Head of caudate nucleus (tissue), 42 donors: ENCODE measurements at places on chromosomes 7 and 10.

DNA sequence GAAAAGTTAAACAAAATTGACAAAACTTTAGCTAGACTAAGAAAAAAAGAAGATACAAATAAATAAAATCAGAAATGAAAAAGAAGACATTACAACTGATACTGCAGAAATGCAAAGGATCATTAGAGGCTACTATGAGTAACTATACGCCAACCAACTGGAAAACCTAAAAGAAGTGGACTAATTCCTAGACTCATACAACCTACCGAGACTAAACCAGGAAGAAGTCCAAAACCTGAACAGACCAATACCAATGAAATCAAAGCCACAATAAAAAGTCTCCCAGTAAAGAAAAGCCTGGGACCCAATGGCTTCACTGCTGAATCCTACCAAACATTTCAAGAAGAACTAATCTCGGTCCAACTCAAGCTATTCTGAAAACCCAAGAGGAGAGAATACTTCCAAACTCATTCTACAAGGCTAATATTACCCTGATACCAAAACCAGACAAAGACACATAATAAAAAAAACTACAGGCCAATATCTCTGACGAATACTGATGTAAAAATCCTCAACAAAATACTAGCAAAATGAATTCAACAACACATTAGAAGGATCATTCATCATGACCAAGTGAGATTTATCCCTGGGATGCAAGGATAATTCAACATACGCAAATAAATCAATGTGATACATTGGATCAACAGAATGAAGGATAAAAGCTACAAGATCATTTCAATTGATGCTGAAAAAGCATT is 20.3 kb downstream of the ELAPOR2 start:
- no peak for DNase-seq

DNA sequence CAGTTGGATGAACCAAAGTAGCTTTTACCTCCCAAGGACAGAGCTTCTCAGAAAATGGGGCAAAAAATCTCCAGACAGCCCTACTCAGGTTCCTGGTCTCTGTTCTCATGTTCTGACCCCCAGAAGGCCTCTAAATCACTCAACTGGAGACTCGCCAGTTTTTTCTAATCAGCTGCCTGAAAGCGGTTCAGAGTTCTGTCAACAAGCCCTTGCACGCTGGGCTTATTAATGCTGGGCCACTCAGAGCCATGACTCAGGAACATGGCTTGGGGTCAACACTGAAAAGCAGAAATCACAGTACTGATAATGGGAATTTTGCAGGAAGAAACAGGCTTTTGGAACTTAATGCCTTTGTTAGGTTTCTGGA is 15.3 kb downstream of the ECHDC3 start:
- DNase-seq = no peak

GRCh38 chr10:103431902-103432301 is 20.3 kb downstream of the CALHM2 start:
- no peak for DNase-seq

DNA sequence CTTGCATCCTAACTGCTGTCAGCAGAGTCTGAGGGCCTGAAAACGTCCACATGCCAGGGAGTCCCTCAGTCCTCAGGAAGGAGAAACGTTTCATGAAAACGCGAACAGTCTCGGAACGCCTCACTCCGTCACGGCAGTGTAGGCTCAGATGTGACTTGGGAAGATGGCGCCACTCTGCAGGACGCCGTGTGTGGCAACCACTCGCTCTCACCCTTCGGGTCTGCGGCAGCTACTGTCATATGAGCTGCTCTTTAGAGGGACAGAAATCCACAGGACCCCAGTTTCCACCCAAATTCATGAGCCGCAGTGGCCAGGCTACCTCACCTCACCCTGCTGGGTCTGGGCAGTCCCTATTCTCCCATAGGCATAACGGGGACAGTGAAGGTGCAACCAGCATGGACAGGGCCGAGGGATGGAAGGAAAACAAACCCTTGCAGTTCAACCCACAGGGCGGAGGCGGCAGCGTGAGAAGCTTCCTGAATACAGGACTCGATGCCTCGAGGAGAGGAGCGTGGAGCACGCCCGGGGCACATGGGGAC is 438.3 kb downstream of the DNAJB6 start:
- no peak for DNase-seq

GRCh38 chr10:94413361-94413760 is 11.0 kb downstream of the TBC1D12 start:
- DNase-seq = no peak

DNA sequence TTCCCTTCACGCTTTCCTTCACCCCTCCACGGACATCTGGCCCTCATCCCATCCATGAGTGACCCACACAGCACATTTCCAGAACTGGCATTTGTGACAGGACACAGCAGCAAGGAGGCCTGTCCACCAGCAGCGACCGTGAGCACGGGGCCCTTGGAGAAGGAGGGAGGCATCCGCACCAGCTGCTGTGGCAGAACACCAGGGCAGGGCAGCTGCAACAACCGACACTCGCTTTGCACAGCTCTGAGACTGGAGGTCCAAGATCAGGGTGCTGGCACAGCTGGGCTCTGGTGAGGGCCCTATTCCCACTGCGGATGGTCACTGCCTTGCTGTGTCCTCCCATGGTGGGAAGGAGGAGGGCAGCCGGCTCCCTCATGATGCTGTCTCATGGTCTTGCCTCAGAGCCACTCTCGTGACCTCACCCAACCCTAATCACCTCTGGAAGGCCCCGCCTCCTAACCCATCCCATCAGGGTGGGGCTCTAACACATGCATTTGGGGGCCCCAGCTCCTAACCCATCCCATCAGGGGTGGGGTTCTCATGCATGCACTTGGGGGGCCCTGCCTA is 36.7 kb downstream of the PTPRN2 start:
- DNase-seq = no peak

DNA sequence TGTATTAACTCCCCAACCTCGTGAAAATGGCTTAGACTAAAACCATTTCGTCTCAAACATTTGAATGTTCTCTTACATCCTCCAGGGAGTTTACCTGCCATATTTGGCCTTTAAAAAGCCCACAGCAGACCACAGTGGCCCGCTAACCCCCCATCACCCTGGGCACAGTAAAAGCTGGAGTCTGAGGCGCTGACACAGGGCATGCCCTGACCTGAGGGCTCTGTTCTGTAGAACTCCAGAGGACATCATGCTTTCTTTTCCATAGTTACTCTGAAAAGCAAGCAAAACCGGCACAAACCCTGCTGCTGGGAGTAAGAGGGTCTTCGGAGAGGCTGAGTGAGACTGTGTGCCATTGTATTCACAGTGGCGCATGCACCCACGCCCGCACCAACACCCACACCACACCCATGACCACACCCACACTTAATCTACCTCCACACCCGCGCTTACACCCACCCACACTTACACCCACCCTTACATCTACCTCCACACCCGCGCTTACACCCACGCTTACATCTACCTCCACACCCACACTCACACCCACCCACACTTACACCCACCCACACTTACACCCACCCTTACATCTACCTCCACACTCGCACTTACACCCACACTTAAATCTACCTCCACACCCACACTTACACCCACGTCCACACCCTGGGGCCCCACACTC is 32.1 kb downstream of the LRRC27 start:
- no peak for DNase-seq

DNA sequence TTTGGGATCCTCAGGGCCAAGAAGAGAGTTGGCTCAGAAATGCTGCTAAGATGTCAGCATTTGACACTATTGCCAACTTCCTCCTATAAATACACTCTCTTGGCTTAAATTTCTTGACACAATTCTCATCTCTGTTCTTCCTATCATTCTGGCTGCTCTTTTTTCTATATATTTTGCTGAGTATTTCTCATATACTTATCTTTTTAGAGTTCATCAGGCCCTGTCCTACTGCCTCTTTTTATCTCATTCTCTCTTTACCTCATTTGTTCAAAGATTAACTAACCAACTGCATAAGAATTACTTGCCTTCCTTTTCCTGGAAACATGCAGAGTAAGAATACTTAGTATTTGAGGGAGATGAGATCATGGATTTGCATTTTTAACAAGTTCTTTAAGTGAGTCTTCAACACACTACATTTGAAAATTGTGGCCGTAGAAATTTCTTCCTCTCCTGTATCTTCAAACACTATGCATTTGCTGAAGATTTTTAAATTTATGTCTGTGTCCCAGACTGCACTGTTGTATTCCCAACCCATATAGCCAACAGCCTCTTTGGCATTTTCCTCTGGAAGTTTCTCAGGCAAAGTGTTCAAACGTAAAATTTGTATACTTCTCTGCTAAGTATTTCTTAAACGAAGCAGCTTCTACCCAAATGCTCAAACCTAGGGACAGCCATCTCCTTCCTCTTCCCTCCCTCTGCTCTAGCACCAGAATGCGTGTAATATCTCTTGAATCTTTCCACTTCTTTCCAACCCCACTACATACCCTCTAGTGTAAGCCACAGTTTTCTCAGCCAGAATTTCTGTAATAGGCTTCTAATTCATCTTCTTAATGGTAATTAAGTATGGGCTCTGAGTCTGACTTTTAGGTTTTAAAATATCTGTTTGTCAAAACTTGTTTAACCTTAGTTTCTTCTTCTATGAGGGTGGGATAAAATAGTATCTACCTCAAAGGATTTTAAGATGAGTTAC is 35.5 kb downstream of the ARL4A start:
- DNase-seq = no peak

DNA sequence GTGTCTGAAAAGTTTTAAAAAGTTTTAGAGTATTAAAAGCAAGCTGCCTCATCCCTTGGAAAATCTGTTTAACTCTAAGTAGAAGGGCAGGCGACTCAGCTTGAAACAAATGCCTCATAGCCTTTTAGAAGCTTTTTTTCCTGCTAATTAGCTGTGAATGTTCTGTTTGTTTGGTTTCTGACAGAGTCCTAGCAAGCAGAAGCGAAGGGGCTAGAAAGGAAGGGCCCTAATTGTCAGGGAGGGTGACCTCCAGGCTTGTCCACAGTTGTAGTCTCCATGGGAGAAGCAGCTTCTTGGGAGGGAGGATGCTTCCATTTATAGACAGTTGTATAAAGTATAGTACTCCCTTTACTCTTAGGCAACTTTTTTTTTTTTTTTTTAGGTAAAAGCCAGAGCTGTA is 90.9 kb downstream of the DNAJC1 start:
- DNase-seq = no peak

DNA sequence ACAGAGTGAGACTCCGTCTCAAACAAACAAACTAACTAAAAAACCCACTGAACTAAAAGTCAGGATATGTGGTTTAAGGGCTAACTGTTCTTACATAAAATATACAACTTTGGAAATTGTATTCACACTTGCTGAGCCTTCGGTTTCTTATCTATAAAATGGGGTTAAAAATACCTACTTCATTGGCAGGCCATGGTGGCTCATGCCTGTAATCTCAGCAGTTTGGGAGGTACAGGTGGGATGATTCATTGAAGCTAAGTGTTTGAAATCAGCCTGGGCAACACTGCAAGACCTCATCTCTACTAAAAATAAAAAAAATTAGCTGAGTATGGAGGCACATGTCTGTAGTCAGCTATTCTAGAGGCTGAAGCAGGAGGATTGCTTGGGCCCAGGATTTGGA is 115.4 kb upstream of the KLF6 start:
- no peak for DNase-seq

GRCh38 chr10:88385601-88386203 is 197.4 kb downstream of the RNLS start:
- DNase-seq = peak; percentile 14

DNA sequence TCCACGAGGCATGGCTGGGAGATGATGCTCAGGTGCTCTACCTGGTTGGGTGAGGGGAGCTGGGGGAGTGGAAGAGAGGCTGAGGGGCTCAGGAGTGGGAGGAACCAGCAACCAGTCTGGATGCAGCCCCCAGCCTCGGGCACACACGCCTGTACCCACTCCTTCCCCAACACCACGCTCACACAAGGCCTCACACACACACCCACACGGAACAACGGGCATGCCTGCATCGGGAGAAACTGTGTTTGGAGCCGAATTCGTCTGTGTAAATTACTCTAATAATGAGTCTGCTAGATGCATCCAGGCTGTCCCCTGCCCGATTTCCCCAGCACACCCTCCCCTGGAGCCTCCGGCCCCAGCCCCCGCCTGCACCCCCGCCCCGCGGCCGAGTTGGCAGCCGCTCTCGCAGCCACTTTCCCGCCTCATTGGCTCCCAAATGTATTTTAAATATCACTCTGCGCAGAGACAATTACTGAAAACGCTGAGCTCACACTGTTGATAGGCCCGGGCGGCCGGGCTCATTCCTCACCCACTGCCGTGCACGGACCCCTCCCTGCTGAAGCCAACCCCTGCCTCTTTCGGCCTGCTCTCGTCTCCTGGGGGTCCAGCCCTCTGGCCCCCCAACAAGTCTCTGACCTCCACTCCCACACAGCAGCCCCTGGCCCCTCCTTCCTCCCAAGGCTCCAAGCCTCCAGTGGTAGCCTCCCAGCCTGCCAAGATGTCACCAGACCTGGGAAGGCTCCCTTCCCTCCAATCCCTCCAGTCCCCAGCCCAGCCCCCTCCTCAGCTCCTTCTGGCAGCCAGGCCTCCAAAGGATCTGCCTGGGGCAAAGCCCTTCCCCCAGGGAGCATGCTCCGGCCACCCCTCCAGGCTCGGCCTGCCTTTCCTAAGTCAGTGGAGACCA is 11.1 kb downstream of the H2BK1 start:
- DNase-seq = peak; percentile 15

DNA sequence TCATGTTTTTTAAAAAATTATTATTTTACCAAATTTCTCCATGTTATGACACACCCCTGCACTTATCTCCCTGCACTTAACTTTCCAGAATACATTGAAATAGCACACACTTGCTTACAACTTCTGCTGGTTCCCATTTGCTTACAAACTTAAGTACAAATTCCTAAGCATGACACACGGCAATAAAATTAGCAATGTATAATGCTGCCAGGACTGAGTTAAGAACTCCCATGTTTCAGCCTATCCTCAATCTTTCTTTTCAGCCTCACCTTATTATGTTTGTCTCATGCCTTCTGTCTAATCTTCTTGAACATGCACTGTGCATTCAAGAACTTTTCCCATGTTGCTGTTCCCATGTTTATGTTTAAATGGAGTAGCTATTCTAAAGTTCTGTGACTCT is 40.8 kb downstream of the PRPS1L1 start:
- no peak for DNase-seq

- DNase-seq = no peak
Observed at GRCh38 chr7:57071-57470, 135.3 kb upstream of the FAM20C start.

DNA sequence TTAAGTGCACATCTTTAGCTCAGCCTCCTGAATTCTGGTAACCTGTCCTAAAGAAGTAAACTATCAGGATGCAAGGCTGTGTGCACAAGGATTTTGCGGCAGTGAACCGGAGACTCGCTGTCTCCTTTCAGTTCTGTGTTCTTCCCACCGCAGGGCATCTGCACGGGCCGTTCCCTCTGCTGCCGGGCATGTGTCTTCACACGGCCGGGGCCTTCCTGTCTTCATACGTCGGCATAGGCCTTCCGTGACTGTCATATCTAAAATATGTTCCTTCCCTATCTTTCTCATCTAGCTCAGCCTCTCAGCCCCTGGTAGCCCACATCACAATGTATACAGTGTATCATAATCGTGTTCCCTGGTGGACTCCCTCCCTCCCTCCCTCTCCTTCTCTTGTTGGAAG is 16.4 kb downstream of the PALD1 start:
- peak; percentile 53 for DNase-seq

DNA sequence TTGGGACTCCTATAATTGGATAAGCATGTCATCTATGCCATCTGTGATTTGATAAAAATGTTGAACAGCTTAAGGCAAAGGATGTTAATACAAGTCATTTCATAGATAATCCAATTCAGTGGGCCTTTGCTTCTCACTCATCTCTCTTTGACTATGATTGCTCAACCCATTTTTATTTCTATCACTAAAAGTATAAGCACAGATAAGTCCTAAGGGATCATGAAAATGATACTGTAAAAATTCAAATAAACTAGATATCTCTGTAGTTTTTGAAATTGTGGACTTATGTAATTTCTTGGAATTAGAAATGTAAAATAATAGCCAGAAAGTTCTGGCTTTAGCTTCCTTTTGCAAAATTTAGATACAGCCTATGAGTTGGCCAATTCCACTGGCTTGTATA is 440.3 kb downstream of the POM121L12 start:
- no peak for DNase-seq
